Naive thymus-derived CD8-positive, alpha-beta T cell (primary cell): ENCODE measurements at places on chromosomes 7 and 10. TPM values are rescaled to one million over a fixed set of nuclear protein-coding genes. Genes with fewer than 3 reads are reported as not detected.

DNA sequence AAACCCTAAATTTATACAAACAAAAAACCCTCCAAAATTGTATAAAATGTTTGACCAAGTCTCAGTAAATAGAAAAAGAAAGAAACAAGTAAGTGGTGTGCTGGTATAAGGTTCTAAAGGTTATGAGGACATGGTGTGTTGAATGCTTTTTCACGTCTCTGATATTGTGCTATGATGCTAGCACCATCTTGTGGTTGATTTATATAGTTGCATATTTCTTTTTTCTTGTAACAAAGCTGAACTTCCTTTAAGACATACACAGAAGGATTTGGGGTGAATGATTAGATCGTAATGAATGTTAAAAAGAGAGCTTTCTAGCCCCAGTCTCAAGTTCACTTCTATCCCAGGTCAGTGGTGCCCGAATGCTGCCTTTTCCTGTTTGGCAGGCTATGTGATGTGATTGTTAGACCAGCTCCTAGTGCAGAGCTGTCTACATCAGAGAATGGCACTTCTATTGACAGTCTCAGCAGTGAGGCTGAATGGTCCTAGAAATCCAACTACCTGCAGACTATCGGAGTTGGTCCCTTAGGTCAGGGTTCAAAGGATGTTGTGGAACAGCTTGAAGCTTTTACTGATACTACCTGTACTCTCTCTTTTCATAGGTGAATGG, 25.0 kb downstream of the VTI1A start:
- DNase-seq = peak; percentile 48

DNA sequence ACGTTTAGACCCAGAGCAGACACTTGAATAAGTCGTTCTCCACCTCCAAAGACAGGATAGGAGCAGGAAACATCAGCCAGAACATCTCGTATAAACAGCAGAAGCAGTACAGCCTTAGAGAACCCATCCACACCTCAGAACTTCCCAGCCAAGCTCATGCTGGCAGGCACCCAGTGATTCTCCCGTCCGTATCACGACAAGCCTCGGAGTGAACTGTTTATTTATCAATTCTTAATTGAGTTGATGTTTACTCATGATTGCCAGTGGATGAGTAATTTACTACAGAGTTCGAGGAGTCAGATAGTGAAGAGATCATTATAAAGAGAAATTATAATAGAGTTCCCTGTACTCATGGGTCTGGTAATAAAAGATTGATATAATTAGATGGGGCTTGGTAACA, 811.5 kb downstream of the LRMDA start:
- no peak for DNase-seq

- no peak for DNase-seq
Observed at GRCh38 chr7:15921576-15921975, 235.1 kb upstream of the MEOX2 start.

GRCh38 chr10:30558411-30558810, 71.1 kb downstream of the LYZL2 start:
- no peak for DNase-seq

Gene ZPBP
- total RNA-seq = not detected

GRCh38 chr7:121570365-121570764, 174.3 kb upstream of the FAM3C start:
- no peak for DNase-seq
